ENCODE measurements at places on chromosomes 5 and 9.

- no peak for DNase-seq
Observed at GRCh38 chr5:132025403-132025971, 14.0 kb upstream of the ACSL6 start.

GRCh38 chr9:128142596-128142995 is 6.7 kb upstream of the LCN2 start:
- no peak for DNase-seq

- DNase-seq = no peak
Observed at GRCh38 chr5:88159591-88159990, 109.1 kb downstream of the TMEM161B start.

DNA sequence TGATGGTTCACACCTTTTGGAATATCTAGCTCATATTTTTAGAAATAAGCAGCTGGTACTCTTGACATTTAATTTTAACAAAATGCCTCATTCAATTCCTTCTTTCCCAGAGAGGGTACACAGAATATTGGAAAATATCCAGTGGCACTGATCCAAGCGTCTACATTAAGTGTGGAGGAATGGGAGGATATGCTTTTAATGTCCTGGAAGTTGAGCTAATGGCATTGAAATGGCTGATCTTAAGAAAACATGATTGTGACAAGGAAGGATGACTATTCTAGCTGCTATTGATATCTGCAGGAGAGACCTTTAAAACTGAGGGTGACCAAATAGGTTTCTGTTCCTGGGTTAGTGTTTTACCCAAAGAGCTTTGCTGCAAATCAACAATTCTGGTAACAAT is 30.0 kb downstream of the ZNF366 start:
- no peak for DNase-seq

- no peak for DNase-seq
Observed at GRCh38 chr5:32436553-32437242, 7.8 kb downstream of the ZFR start.

- DNase-seq = no peak
Observed at GRCh38 chr5:2658447-2658846, 93.0 kb downstream of the IRX2 start.

GRCh38 chr5:79898611-79899010 is 92.5 kb downstream of the MTX3 start:
- DNase-seq = no peak

DNA sequence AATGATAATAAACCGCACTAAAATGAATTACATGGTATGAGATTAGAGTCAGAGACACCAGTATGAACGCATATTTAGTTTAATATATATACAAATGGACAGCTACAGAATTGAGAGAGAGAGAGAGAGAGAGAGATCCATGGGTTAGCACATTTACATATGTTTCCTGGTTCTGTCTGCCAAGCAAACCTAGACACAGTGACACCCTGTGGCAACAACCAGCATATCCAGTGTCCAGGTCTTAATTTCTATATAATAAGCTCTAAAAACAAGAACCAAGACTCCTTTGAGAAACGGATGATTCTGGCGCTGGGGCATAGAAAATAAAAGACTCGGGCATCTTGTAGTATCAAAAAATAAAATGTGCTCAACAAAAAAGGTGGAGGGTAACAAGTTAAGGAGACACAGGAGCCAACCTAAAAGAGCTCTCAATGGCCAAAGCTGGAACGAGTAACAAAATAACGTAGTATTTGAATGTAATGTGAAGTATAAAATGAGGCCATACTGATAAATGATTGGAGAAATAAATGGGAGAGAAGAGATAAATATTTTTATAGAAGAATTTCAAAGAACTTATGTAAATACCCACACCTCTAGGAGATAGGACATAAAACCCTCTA is 84.5 kb downstream of the RFX3 start:
- peak; percentile 36 for DNase-seq

DNA sequence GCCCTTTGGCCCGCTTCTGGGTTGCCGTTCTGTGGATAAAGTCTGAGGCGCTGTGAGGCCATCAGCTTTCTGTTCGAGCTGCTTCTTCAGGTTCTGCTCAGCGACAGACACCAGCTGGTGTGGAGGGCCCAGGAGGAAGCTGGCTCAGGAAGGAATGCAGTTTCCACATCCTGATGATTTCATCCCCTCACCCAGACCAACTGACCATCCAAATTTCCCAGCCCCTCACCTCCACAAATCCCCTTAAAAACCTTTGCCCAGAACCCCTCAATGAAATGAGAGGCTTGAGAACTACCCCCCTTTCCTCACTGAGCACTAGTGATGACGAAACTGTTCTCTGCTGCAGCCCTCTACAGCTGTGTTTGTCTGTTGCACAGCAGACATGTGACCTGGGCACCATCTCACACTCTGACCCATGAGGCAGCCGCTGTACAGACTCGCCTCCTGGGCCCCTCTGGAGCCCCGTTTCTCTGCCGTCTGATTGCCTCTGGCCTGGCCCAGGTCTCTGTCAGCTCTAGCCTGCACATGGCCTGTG is 45.4 kb downstream of the SPATA31C2 start:
- no peak for DNase-seq

DNA sequence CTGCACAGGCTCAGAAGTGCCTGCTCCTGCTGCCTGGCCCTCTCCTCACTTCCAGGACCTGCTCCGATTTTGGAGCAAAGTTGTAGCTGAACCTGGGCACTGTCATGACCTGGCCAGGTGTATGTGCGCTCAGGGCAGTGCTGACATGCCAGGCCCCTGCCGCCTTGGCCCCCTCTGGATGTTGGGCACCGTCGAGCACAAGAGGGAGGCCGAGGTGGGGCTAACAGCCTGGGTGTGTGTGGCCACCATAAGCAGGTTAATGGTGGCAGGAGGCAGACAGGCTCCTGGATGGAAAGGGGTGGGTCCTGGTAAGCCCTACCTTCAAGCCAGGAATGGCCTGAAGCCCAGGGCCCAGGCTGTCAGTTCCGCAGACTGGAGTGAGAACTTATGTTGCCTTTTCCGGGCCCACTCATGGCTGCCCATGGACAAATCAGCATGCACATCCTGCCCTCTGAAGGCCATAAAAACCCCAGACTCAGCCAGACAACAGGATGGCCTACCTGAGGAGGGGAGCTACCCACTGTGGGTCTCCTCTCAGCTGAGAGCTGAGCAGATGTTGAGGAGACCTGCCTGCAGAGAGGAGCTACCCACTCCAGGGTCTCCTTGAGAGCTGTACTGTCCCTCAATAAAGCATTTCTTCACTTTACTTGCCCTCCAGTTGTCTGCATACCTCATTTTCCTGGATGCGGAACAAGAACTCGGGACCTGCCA is 66.2 kb downstream of the NACC2 start:
- DNase-seq = no peak

DNA sequence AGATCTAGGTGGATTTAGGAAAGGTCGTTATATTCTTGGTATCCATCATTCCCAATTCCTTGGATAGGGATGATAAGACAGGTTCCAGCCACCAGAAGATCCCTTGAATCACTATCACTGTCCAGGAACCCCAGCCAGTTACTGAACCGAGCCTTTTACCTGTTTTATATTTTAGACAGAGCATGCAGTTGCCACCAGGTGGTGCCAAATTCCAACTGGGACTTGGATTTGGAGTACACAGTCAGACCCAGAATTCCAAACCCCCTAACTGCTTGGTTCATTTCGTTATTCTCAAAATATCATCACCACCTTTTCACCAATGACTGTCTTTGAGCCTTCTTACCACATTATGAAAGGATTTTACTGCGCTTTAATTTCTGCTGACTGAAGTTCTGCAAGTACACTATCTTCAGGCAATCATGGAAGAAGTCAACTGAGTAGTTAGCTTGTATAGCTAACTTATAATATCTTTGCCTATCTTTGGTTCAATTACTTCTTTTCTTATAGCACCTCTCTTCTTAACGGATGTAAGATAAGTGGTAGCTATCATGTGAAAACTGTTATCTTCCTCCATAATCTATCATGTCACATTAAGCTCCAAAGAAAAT is 191.8 kb downstream of the PRR16 start:
- DNase-seq = no peak

GRCh38 chr9:38081356-38082108 is 12.5 kb upstream of the SHB start:
- no peak for DNase-seq

DNA sequence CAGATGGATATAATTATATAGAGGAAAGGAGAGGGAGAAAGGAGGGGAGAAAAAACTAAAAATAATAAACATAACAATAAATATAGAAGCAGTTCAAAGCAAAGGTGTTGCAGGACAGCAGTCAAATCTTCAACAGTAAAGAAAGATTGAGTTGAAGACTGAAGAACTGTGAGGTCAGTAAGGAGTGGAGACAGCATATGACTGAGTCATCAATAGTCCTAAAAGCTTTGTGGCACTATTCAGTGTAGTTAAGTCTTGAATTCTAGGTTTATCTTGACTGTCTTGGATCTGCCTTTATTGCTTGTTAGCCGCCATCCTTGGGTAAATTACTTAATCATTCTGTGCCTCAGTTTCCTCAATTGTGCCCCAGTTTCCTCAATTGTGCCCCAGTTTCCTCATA is 137.0 kb downstream of the MRPS30 start:
- no peak for DNase-seq

DNA sequence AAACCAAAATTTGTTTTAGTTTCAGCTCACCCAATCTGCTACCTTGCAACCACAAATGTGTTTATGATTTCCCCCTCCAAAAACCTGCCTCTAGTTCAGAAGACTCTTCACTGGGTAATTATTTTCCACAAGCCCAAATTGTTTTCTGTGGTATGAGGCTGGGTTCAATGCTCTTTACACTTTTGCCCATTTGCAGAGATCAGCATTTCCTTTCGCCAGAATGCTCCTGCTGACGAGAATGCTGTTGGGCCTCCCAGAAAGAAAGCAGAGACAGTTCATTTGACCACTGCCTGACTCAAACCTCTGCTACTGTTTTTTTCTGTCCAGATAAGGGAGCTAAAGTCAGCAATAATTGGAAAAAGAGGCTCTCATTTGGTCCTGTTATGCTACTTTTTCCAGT is 427.3 kb downstream of the PDE4D start:
- no peak for DNase-seq

- DNase-seq = no peak
Observed at GRCh38 chr9:3457175-3457574, 68.6 kb downstream of the RFX3 start.

DNA sequence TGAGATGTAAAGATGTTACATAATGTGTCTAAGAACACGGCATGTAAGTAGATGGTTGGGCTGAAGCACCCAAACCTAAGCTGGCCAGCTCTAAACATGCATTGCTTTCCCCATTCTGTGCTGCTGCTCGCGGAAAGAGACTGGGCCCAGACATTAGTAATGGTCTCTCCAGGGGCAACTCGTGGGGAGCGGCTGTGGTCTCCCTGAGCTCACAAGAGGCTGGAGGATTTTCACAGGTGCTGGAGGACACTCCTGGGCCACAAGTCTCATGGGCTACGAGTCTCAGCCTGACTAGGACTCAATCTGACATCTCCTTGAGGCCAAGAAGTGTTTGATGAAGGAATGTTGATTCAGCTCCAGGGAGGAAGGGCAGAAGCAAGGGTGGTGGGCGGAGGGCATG is 92.7 kb upstream of the PTCH1 start:
- no peak for DNase-seq

DNA sequence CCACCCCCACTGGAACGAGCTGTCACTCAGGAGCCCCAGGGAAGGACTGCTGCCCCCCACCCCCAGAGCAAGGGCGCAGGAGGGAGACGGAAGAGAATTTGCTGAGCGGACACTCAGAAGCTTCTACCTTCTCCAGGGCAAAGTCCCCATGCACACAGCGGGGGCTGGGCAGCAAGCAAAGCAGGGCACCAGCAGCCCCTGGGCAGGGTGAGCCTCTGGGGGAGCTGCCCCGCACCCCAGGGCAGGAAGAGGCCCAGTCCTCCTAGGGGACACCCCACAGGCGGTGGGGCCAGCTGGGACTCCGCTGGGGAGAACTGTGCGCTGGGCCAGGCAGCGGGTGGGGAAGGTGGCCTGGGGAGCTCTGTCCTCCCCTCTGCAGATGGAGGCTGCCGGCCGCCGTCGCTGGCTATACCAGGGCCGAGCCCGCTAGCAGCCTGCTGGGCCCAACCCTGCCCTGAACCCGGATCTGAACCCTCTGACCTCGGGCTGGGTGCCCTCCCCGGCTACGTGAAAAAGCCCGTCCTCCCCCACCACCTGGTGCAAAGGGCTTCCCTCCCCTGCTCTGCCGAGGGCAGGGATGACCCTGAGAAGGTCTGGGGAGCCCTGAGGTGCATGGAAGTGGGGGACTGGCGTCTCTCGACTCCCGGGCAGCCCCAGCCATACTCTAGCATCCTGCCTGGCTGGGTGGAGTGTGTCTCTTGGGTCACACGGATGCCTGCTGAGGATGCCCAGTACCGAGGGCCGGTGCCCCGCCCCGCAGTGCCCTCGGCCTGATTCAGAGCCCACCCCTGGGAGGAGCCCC is 597 bp upstream of the SLC34A3 start:
- no peak for DNase-seq

DNA sequence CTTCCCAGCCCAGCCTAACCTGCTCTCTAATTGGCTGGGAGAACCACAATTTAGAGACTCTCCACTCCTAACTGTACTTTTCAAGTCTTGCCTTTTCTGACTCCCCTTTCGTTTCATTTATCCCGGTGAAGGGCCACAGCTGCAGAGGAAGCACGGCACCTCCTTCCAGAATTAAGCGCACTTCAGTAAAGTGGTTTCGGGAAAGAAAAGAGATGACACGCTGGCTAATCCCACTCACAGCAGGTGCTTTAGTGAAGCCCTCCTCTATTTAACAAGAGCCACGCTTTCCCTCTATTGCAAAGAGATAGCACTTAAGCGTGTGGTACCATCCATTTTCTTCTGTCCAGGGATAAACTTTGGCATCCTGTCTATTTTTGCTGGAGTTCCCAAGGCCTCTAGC is 4.8 kb downstream of the DNAH5 start:
- DNase-seq = no peak

- DNase-seq = no peak
Observed at GRCh38 chr5:72947498-72947897, 8.3 kb upstream of the FCHO2 start.

DNA sequence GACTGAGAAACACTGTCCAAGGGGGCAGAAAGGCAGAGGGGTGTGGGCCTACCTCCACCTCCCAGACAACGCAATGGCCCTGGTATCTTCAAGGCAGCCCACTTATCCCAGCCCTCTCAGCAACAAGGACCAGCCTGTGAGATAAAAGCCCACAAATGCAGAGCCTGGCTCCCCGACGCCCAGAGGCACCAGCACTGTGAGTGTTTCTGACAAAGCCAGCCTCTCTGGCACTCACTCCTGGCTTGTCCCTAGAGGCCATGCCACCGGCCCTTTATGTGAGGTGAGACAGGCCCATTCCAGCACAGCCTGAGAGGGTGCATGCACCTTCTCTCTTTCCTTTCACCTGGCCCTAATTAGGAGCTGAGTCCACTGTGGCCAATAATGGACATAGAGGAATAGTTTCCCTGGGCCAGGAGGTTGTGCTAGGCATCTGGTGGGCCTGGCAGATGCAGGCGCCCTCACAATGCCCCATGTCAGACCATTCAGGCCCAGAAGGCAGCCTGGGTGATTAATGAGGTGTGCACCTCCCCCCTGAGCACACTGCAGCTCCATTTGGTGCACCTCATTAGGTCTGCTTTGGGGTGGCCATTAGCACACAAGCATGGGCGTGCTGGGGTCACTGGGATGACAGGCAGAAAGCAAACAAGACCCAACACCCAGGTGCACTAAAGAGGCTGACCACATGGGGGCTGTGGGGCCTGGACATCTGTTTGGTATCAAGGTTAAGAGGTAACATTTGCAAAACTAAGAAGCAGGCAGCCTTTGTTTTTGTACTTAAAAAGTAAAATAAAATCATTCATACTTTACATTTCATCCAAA is 176.0 kb downstream of the MED10 start:
- DNase-seq = no peak

- no peak for DNase-seq
Observed at GRCh38 chr9:121736934-121737462, 85.6 kb downstream of the DAB2IP start.

Measured in stimulated activated CD4-positive, alpha-beta T cell treated with anti-CD3 and anti-CD28 coated beads, Interleukin-1b, Interleukin-23, amount 100 ng/mL, for 4 hours (primary cell).